GM04503 (cell line): ENCODE measurements at places on chromosomes 12 and 14.
A peak's percentile ranks its signal among the peaks of the same experiment; 100 is the strongest.

- DNase-seq: no peak
Observed at GRCh38 chr12:65090461-65090860, 30.6 kb downstream of the WIF1 start.

DNA sequence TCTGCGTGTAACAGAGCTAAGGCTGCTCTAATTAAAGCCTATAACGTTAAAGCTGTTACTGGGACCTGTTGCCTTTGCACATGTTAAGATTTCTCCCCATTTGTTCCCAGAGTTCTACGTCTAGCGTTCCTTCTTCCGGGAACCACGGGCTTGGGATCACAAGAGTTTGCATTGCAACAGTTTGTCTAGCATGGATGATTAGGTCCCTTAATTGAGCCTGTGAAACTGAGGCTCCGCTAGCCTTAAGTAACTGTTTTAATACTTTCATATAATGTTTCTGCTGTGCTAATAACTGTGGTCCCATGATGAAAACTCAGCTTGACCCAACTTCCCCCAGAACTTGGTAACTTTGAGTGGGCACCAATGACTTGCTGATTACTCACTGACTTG, 16.7 kb upstream of the LYZ start:
- no peak for DNase-seq

DNA sequence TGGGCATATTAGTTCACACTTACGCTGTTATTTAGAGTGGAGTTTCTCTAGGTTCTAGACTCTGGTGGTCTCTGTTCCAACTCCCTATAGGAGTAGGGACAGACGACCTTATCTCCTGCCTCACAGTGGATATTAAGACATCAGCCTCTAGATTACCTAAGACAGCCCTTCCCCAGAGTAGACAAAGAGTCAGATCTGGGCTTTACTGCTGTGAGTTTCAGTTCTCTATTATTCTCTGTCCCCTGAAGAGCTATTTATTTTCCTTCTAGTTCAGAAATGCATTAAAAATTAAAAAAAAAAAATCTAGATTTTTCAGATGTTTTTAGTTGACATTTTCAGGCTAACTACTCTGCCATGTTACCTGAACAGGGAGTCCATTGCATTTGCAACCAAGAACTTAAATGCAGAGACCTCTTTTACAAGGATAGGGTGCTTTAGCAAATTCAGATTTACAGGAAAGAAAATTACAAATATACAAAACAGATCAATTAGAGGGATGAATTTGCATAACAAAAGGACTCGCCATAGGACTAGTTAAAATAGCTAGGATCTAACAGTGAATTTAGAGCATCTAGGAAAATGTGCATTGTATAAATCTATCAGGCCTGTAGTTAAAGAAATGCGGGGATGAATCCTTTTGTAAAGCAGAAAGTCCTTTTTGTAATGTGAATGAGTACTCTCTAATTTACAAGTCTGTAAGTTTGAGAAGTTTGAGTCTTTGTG, 381.4 kb downstream of the APAF1 start:
- no peak for DNase-seq

- DNase-seq: no peak
Observed at GRCh38 chr12:68056300-68056699, 67.1 kb downstream of the IFNG-AS1 start.

GRCh38 chr12:101759396-101760047, 20.3 kb upstream of the SYCP3 start:
- no peak for DNase-seq

GRCh38 chr12:132236129-132236929, 92.1 kb downstream of the NOC4L start:
- DNase-seq: no peak

DNA sequence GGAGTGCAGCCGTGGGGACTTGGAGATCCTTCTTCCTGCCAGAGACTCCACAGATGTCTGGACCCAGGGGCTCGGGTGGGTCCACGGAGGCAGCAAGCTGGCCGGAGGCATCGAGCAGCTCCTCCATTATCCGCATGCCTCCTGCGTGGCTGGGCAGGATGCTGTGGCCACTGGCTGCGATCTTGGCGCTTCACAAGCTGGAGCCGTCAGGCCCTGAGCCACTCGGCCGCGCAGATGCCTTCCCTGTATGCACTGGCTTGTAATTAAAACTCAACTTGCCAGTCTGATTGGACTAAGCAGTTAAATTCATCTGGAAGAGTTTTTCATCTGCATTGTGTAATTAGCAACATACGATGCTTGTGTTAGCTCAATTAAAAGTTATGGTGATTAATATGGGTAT, 151.5 kb downstream of the AACS start:
- no peak for DNase-seq

DNA sequence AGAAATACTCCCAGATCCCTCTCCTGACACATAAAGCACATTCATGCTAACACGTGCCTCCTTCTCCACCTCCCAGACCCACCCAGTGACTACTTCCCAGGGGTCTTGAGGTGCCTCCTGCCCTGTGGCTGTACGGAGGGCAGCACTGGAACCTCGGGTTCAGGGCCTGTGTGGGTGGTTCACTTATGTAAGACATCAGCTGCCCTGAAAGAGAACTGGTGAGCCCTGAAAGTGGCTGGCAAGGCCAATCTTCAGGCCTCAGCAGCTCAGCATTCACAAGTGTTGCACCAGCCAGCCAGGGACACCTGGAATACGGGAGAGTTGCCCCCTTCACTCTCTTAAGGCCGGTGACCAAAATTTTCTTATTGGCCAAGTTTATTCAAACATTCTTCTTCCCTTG, 38.9 kb upstream of the NTF3 start:
- DNase-seq: no peak

DNA sequence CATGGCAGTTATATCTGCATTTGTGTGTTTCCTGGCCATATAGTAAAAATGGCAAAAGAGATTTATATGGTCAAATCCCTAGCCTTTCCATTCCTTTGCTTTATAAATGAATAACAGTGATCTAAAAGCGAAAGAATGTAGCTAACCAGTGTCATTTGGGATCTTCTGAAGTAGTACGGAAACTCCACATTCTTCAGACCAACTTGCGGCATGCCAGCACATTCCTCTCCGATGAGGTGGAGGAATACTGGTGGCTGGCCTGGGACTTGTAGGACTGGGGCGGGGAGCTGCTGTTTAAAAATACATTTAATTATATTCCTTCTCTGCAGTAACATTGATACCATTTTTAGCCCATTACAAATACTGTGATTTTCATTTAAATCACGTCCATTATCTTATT, 85.3 kb downstream of the SAMD4A start:
- DNase-seq: peak; percentile 99

DNA sequence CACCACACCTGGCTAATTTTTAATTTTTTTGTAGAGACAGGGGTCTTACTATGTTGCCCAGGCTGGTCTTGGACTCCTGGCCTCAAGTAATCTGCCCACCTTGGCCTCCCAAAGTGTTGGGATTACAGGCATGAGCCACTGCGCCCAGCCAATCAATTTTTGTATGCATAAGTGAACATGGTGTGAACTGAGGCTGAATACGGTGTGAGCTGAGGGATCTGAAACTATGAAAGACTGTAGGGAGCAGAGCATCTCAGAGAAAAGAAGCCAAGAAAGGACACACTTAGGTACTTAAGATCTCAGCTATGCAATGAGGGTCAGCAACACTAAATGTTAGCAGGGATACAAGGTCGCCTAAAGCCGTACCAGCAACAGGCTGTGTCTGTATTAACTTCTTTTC, 54.1 kb downstream of the KSR2 start:
- no peak for DNase-seq

- DNase-seq: no peak
Observed at GRCh38 chr14:73757381-73757780, 43.2 kb upstream of the PNMA1 start.

DNA sequence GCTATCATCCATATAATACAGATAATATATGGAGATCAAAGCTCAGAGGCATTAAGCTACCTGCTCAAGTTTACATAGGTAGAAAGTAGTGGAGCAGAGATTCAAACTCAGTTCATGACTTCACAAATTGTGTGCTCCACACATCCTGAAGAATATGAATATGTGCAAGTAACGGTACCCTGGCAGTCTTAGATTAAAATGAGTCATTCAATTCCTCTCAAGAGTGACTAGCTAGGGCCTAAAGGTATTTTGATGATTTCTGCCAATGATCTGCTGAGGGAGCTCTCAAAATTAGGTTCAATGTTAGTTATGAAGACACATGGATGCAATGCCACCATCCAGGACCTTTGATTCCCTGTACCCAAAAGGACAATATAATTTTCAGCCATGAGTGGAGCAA, 58.9 kb downstream of the GRIP1 start:
- DNase-seq: no peak

DNA sequence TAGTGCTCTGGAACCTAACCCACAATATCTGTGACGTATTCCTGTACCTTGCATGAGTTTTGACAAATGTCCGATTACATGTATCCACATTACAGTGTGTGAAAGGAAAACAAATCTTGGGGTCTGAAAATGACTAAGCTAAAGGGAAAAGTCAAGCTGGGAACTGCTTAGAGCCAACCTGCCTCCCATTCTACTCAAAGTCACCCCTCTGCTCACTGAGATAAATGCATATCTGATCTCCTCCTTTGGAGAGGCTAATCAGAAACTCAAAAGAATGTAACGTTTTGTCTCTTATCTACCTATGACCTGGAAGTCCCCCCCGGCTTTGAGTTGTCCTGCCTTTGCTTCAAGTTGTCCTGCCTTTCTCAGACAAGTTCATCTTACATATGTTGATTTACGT, 34.0 kb upstream of the KIF21A start:
- no peak for DNase-seq

DNA sequence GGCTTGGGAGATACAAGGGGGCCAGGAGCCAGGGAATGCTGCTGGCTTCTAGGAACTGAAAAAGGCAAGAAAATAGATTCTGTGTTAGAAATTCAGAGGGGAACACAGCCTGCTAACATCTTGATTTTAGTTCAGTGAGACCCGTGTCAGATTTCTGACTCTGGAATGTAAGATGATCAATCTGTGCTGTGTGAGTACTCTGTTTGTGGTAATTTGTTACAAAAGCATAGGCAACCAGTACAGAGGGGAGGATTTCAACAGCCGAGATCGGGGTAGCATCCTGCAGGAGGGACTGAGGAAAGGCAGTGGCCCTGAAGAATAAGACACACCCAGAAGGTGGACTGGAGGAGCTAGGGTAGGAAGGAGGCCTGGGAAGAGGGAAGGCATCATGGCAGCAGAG, 410.0 kb upstream of the CCDC196 start:
- DNase-seq: no peak
